Stimulated activated naive CD4-positive, alpha-beta T cell (primary cell): ENCODE measurements at places on chromosomes 1 and 21.

DNA sequence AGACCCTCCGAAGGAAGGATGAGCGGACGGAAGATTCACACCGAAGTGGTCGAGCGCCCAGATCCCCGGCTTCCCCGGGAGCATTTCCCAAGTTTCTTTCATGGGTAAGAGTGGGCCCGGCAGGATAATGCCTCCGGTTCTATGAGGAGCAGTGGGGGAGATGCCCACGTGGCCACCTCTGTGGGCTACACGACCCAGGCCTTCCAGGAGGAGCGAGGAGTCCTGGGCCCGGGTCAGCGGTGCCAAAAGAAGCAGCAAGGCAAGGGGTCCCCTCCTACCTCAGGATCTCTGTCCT lies 7.9 kb upstream of the NBPF11 start:
- no peak for DNase-seq

GRCh38 chr21:16842696-16843035 lies 670.2 kb upstream of the CXADR start:
- DNase-seq, result no peak

DNA sequence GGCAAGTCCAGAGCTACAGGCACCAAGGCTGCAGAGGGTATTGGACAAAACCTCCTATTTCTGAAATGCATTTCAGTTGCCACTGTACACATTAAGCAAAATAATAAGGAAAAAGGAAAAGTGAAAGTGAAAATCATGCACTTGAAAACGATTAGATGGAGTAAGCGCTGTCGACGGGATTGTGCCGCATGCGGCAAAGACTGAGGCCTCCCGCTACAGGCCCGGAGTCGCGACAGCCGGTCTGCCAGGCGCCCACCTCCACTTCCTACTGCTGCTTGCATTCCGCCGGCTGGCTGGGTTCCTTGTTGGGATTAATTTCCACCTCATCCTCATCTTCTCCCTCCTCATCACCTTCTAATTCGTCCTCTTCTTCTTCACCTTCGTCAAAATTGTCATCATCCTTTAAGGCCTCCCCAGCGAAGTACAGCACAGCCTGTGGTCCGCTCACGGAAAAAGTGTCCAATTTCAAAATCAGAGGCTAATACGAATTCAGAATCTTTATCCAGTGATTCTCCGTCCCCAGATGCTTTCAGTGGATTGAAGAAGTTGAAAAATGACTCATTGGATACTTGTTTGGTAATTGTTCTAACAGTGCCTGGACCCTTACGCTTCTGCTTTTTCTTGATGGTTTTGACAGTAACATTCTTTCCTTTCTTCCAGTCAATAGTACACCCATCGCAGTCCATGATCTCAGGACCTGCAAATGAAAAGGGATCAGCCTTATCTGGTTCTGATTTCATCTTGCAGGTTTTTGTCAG lies 38.0 kb downstream of the CD58 start:
- DNase-seq, result no peak

DNA sequence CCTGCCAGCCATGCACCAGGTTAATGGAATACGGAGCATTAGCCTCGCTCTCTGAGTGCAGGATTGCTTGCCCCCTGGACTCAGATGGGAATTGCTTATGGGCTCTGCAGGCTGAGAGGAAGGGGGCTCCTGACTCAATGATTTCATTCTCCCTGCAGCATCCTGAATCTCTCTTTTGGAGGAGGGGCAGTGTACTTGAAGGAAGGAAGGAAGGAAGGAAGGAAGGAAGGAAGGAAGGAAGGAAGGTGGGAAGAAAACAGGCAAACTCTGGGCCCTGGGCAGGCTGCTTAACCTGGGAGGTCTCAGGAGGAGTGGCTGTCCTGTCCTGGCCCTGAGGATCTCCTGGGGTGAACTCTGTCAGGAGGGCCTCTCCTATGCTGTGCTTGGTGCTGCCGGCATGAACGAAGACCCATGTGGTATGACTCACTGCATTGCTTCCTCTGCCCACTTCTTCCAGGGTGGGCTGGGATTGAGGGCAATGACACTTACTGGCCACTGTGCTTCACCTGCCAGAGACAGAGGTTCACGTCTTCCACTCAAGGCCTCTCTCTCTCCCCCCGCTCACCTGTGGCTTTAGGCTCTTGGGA lies 257.1 kb upstream of the CSF3R start:
- DNase-seq, result no peak

GRCh38 chr1:194043984-194044755 lies 857.8 kb upstream of the B3GALT2 start:
- DNase-seq, result no peak

DNA sequence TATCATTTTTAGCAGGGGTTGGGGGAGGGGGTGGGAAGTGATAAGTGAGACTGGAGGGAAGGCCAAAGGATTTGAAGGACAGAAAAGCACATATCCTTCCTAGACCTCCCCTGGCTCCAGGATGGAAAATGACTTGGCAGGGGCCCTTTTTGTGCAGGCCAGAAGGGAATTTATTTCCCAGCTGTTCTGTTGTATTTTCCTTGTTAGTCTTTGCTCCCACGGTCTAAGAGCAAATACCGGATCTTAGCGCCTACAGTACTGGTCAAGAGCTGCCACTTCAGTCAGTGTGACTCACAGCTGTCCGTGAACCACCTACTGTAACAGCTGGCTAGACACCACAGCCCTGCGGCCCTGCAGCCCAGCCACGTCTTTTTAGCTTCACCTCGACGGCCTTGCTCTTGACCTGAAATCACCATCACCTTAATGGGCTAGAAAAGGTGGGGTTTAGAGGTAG lies 51.0 kb upstream of the ERRFI1 start:
- no peak for DNase-seq

- DNase-seq, result peak; percentile 17
Observed at GRCh38 chr1:52296345-52296744, 69.7 kb downstream of the CC2D1B start.
